ENCODE measurements at places on chromosomes 12 and 14. TPM values are rescaled to one million over a fixed set of nuclear protein-coding genes. Genes with fewer than 3 reads are reported as not detected.

DNA sequence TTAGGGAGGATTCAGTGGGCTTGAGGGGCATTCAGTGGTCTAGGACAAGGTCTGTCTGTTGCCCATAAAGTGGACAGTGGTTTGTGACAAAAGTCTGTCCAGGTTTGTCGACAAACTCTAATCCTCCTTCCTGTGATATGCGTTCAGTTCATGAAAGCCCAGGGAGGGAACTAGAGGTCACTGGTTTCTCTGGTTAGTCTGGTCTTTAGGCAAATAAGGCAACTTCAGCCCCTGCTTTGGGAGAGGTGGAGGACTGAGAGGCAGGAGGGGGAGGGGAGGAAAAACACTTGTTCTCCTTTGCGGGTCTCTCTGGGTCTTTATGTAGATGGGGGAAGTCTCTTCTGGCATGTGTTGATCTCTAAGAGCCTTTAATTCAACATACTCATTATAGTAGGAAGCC, 235.1 kb upstream of the PWP1 start:
- DNase-seq, result no peak

ZBTB25 gene
- total RNA-seq, result 40.0 TPM

GRCh38 chr12:1093166-1093751, 102.2 kb downstream of the ERC1 start:
- peak; percentile 46 for DNase-seq

DNA sequence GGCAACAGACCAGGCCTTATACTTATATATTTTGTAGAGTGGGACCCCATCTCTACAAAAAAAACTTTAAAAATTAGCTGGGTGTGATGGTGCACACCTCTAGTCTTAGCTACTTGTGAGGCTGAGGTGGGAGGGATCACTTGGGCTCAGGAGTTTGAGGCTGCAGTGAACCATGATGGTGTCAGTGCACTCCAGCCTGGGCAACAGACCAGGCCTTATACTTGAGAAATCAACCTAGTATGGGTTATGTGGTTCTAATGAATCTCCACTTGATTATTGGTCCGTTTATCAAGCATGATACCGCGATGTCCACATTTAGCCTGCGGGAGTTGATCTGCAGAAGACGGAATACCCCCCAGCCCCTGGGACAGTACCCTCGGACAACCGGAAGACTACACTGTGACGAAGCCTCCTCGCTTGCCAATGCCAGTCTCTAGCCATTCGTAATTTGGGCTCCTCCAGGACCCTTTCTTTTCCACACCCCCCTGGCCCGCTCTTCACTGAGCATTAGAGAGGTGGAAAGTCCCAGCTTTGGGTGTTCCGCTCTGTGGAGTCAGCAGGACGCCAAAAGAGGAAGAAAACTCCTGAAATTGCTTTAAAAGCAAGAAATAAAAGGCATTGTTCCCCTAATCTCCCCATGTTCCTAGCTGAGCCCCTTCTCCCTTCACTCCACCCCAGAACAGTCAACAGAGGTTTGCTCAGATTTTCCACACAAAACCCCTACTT, 19.4 kb downstream of the LTBP2 start:
- DNase-seq, result no peak

PRR4 gene
- total RNA-seq, result 1.3 TPM

Data from activated CD4-positive, alpha-beta T cell treated with anti-CD3 and anti-CD28 coated beads for 36 hours (primary cell).